Activated naive CD8-positive, alpha-beta T cell treated with anti-CD3 and anti-CD28 coated beads, Interleukin-2, amount 10 ng/mL, durations not matched to agents 7 days and 5 days (primary cell): ENCODE measurements at places on chromosomes 2 and 18. TPM values are rescaled to one million over a fixed set of nuclear protein-coding genes. Genes with fewer than 3 reads are reported as not detected.
A peak's percentile ranks its signal among the peaks of the same experiment; 100 is the strongest.

GRCh38 chr2:176035013-176035691 is 33.1 kb upstream of the LNPK start:
- DNase-seq = no peak

GRCh38 chr18:44673256-44673880 is 7.3 kb upstream of the SETBP1 start:
- no peak for DNase-seq

DNA sequence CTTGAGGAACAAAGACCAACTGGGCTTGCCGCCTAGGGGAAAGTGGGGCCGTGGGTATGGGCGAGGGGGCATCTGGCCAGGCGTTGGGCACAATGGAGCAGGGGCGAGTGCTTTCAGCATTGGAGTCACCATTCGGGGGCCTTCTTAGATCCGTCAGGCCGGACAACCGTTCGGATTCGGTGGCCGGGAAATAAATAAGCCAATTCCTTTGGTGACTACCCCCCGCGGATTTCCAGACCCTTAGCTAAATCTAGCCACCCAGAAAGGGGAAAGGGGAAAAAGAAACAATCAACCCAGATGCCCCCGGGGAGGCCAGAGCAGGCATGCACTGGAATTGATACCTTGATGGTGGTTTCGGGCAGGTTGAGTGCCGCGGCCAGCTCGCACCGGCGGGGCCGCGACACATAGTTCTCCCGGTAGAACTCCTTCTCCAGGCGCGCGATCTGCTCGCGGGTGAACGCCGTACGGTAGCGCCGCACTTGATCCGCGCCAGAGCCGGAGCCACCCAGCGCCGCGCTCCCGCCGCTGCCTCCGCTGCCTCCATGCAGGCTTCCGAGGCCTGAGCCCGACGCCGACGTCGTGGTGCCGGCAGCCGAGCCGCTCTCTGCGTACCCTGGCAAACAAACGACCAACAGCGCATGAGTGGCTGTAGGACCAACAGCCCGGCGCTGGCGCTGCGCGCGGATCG is 1.8 kb downstream of the EVX2 start:
- peak; percentile 56 for DNase-seq

Gene VIL1
- not detected for total RNA-seq

Gene GAD1
- total RNA-seq = 1.9 TPM

DNA sequence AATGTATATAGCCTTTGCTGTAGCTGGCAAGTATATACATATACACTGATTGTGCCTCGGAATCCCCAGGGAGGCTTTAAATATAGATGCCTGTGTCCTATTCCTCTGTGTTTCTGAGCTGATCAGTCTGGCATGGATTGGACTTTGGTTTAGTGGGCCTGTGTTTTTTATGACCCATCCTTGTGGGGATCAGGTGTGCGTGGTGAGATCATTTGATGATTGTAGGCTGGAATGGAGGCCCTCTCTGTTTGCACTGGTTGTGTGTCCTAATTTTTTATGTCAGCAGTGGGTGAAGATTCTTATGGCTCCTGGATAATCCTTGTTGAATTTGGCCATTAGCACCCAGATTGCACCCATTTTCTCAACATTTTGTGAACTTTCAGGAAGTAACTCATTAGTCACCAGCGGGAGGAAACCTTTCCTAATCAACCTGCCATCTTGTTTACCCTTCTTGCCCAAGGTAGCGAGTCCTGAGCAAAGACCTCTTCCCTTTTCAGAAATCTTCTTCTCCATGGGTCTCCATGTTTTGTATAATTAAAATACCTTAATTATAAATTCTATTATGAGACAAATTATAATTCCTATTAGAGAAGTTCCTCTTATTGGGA is 75.8 kb downstream of the UGGT1 start:
- DNase-seq = no peak

Gene CHRNA1
- not detected for total RNA-seq
